Activated T-cell treated with anti-CD3 and anti-CD28 coated beads, Interleukin-2, amount 50 U/mL, for 4 hours (primary cell): ENCODE measurements at places on chromosomes 3 and 15. TPM values are rescaled to one million over a fixed set of nuclear protein-coding genes. Genes with fewer than 3 reads are reported as not detected.

DNA sequence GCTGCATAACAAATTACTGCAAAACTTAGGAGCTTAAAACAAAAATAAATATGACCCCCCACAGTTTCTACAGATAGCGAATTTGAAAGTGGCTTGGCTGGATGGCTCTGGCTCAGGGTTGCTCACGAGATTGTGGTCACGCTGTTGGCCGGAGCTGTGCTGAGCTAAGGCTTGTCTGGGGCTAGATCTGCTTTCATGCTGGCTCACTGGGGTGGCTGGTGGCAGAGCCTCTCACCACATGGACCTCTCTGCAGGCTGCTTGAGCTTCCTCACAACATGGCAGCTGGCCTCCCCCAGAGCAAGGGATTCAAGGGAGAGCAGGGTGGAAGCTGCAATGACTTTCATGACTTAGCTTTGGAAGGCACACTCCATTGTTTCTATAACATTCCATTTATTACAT, 354.1 kb downstream of the SHQ1 start:
- no peak for DNase-seq

DNA sequence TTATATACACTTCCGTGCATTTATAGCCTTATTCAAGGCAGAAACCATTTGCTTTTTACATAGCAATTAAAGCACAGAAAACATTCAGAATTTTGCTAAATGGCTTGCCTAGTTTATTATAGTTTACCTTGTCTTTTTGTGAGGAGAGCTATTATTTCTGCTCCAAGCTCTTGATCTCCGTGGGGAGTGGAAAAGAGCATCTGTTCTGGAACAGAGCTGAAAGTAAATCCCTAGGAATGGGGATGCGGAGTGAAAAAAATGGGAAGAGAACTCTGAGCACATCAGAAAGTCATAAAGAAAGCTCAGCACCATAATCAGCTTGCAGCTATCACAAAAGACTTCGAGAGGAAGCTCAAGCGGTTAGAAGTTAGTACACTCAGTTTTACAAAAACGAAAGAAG, 1006.7 kb downstream of the ROBO2 start:
- no peak for DNase-seq

GRCh38 chr3:163132111-163132510, 1635.5 kb downstream of the OTOL1 start:
- no peak for DNase-seq

DNA sequence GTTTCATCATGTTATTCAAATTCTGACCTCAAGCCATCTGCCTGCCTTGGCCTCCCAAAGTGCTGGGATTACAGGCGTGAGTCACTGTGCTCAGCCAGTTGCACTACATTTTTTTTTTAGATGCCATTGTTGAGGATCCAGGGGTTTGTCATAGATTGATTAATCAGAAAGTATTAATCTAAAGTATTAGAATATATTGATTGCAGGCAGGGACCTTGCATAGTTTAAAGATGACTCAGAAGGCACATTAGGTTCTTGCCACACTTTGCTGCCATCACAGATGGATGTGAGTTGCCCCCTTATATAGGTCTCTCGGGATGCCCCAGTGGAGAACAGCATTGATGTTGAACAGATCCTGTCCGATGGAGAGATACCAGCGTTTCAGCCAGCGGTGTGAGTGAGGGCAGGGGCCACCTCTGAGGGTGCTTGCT, 41.1 kb downstream of the IGF1R start:
- no peak for DNase-seq

GRCh38 chr3:66402596-66403290, 98.1 kb downstream of the LRIG1 start:
- no peak for DNase-seq

- DNase-seq: no peak
These were observed 5.0 kb downstream of the GATA2 start for GRCh38 chr3:128487813-128488635.

DNA sequence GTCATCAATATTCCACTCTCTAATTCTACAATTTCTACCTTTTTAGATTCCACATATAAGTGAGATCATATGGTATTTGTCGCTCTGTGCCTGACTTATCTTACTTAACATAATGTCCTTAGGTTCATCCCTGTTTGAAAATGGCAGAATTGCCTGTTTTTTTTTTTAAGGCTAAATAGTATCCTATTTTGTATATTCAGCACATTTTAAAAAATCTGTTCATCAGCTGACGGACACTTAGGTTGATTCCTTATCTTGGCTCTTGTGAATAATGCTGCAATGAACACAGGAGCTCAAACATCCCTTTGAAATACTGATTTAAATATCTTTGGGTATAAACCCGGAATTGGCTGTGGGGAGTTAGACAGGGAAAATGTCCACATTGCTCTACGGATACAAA, 326.7 kb upstream of the THBS1 start:
- DNase-seq: no peak

DNA sequence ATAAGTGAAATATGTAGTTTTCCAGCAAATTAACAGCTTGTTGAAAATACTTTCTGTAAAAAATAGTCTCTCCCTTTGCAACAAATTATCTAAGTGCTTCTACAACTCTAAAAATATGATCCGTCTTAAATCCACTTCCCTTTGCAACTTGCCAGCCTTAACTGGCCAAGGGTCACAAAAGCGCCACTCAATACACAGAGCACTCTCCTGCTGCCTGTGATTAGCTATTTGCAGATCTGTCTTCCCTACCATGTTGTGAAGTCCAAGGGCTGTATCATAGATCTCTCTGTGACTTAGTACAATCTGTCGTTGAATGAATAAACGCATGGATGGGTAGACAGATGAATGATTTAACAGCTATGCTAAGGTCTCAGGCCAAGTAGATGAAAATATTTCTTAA, 76.2 kb downstream of the ITGB5 start:
- no peak for DNase-seq

DNA sequence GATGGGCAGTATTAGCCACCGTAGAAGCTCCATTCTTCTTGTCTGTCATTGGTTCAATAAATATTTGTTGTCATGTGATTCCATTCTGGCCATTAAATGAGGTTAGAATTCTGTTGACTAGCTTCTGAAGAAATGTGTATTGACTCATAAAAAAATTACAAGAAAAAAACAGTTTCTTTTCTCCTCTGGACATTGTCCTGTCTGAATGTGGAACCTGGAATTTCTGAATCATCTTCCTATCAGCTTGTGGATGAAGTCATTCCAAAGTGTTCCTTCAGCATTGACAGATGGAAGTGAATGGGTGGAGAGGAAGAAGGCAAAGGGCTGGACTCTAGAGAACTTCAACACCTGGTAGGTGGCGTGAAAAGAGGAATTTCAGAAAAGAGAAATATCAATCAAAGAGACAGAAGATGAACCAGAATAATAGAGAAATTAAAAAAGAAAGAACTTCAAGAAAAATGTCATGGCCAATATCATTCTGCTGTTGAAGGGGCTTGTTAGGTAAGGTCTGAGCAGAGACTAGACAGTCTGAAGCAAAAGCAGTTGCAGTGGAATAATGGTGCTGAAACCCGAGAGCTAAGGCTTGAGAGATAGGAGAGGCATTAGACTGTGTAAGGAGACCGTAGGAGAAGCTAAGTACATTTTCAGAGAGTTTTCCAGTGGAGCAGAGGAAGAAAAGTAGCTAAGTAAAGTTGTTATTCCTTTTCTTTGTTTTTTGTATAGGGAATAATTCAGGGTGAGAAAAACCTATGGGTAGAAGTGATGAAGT, 806.6 kb downstream of the SQOR start:
- DNase-seq: no peak

- DNase-seq: no peak
These were observed 17.2 kb downstream of the CPN2 start for GRCh38 chr3:194333981-194334320.

GRCh38 chr3:55147856-55148720, 220.2 kb upstream of the LRTM1 start:
- no peak for DNase-seq

DNA sequence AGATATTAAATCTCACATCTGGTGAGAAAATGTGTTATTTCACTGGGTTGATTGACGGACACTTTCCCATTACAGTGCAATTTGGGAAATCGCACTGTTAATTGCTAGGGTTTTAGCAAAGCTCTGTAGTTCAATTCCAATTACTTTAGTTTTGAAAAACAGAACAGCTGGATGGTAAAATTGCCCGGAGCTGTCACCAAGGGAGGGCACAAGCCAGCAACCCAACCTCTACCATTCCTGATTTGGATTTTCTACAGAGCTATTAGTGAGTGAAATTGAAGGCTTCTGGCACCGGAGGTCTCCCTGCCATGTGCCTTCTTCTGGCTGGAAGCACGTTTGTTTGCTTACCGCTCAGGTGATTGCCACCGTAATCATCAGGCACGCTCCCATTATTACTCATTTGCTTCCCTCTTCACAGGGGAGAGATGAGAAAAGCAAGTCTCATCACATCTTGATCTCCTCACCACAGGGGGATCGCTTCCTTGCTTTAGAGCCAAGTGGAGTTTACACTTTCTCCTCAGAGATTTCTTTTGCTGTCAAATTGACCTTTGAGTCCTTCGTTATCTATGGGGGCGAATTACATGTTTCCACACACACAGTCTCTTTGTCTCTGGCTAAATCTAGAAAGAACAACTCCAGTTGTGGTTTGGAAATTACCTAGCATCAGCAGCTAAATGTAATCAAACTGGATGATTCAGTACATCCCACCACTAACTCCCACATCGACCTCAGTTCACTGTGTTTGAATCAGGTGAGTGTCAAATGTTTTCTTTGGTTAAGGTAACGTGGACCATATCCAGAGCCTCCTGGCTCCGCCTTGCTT, 421.7 kb upstream of the GOLIM4 start:
- DNase-seq: no peak

Gene PLXND1
- total RNA-seq: 6.1 TPM

Gene SLC27A2
- total RNA-seq: 14.4 TPM

Gene RAB6B
- total RNA-seq: 0.63 TPM

Gene ADCY5
- total RNA-seq: 0.13 TPM

Gene TRPC1
- 0.54 TPM for total RNA-seq

Gene CCDC80
- 0.30 TPM for total RNA-seq
